Brain pericyte (primary cell): ENCODE measurements at places on chromosomes 6 and 20.

DNA sequence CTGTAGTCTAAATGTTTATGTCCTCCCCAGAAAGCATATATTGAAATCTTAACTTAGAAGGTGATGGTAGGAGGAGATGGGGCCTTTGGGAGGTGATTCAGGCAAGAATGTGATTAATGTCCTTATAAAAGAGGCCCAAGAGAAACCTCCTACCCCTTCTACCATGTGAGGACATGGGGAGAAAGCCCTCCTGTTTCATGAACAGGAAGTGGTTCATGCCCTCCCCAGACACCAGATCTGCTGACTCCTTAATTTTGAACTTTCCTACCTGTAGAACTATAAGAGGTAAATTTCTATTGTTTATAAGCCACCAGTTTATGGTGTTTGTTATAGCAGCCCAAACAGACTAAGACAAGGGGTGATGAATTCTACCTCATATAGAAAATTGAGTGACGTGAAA is 8.7 kb upstream of the ECT2L start:
- DNase-seq, result no peak

DNA sequence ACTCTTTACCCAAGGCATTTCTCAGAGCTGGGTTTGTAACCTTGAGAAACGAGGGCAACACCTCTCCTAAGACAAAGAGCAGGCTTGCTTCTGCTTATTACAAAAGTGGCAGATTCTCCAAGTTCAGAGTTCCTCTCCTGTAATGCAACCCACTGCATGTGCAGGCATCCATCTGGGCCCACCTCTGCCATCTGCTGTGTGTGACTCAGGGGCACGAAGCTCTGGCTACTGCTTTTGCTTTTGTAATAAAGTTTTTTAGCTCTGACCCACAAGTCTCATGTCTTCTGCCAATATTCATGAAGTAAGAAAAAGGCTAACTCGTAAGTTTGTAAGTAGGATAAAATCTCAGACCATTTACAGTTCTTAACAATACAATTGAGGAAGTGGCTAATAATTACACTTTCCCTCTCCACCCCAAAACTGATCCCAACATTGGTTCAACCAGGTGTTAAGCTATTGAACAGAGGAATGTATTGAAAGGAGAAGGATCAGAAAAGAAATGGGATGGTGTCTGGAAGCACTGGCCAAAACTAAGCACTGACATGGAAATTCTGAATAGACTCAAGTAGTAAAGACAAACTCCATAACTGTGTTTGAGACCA is 51.7 kb upstream of the SMLR1 start:
- no peak for DNase-seq

DNA sequence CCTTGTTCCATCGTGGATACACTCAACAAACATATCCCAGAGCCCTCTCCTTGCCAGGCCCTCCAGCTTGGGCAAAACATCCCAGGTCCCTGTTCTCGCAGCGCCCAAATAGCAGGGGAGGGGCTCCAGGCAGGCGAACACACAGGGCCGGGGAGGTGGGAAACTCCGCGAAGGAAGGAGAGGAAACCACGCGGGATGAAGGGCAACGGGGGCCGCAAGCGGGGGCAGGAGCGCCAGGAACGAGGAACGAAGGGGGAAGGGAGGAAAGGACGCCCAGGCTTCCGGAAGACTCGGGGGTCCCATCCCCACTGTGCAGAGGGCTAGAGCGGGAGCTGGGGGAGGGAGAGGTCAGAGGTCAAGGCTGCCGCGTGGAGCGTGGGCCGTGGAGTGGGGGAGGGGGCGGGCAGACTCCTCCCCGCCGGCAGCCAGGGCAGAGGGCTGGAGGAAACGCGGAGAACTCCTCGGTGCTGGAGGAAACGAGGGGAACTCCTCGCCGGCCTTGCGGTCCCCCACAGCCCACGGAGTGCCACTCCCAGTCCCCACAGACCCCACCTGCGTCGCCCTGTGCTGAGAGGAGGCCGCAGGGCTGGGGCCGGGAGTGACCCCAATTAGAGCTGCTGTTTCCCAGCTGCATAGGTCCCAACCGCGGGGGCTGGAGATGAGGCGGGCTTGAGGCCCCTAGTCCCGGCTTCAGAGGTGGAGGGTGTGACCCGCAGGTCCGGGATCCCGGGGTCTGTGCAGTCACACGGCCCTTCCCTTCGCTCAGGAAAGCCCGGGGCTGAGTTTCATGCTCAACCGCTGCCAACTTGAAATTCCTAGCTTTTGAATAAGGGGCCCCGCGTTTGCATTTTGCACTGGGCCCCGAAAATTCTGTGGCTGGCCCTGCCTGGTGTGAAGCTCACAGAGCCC is 1.2 kb upstream of the RBM38 start:
- no peak for DNase-seq

DNA sequence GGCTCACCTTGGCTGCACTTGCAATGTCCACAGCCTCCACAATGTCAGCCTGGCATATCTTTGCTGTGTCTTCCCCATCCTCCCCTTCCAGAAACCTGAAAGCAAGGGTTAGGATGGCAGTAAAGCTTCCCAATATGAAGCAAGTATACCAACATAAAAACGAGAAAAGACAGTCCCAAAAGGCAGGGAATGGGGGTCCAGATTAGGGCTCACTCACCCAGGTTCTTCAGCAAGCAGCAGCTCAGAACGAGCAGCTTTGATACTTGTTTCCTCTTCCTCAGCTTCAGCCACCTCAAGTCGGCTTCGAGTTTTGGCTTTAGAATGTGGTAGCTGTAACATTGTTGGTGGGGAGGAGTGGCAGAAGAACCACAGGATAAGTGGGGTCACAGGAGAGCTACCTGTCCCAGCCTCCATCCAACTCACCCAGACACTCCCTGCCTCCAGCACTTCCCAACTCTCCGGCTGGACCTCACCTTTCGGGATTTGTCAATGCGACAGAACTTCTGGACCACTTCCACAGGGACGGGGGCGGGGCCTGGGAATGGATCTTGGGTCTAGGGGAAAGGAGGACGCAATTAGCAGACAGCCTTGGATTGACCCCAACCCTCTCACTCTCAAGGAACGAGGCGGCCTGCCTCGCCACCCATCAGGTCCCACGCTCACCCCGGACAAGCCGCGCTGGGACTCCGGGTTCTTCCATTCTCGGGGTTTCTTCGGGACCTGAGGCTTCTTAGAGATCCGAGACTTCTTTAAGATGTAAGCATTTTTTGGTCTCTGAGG is 708 bp downstream of the WDR46 start:
- DNase-seq, result no peak

- no peak for DNase-seq
Measured at GRCh38 chr6:26613689-26614683, 17.2 kb downstream of the ABT1 start.

- no peak for DNase-seq
Measured at GRCh38 chr6:34697904-34698559, 1.5 kb upstream of the ILRUN start.

DNA sequence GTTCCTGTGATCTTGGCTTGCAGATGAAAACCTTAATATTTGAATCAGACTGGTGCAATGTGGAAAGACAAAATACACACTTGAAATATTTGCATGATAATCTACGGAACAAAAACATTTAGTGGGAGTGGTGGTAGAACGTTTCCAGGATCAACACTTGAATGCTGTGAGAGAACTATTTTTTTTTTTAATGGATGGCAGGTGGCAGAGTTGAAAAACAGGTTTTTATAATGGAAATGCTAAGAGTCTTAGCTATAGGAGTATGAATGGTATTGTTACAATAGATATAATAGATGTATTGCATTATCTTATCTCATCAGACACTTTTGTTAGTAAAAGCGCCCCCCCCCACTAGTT is 49.2 kb downstream of the CDKAL1 start:
- no peak for DNase-seq

DNA sequence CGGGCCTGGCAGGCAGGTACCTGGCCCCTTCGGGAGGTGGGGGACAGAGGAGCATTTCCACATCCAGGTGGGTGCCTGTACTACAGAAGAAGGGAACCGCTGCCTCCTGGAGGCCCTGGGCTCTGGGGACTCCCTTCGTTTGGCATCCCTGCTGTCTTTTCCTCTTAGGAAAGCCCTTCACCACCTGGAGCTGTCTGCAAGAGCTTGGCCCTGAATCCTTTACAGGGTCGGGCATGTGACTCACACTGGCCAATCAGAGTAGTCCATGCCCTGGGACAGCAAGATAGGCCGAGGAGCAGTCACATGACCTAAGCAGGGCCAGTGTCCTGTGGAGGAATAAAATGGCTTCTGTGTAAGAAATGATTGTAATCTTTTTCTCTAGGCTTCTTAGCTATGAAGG is 224.9 kb downstream of the ANKRD60 start:
- DNase-seq, result no peak

GRCh38 chr6:80133020-80133419 is 26.5 kb downstream of the BCKDHB start:
- DNase-seq, result peak; percentile 34

GRCh38 chr6:105941621-105942412 is 144.3 kb upstream of the PRDM1 start:
- DNase-seq, result no peak

GRCh38 chr6:90490030-90490716 is 96.7 kb downstream of the MAP3K7 start:
- no peak for DNase-seq

DNA sequence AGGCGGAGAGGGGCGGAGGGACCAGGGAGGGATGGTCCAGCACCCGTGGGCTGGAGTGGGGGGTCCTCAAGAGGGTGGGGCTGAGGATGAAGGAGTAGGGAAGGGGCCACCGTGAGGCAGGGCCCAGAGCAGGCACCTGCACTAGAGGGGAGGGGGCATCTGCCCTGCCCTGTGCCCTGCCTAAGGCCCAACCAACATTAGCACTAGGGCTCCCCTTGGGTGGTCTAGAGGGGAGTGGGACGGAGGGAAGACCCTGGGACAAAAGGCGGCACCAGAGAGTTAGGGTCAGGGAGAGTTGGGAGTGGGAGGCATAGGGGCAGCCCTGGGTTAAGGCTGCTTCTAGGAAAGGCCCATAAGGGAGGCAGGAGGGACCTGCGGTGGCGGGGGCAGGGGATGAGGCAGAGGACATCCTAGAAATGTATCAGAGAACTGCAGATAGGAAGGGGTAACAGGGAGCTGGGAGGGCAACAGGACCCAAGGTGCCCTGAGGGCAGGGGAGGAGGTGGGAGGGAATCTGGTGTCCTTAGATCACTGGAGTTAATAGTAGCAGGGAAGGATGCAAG is 24.5 kb downstream of the HLA-F start:
- no peak for DNase-seq

DNA sequence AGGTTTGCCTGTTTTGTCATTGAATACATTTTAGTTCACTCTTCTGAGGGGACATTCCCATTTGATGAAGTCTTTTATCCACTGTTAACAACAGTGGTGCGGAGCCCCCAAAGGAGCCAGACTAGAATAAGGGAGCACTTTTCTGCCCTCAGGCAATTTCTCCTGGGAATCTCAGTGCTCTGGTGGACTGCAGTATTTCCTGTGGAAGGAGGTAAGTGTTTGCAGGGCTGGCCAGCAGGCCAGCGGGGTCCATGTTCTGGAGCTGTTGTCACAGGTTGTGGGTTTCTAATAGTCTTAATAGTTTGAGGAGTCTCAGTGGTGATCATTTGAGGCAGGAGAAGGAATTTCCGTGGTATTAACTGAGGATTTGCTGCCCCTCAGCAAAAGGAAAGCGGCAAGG is 83.5 kb downstream of the ASXL1 start:
- no peak for DNase-seq

GRCh38 chr20:33945391-33946081 is 48.2 kb upstream of the RALY start:
- no peak for DNase-seq

DNA sequence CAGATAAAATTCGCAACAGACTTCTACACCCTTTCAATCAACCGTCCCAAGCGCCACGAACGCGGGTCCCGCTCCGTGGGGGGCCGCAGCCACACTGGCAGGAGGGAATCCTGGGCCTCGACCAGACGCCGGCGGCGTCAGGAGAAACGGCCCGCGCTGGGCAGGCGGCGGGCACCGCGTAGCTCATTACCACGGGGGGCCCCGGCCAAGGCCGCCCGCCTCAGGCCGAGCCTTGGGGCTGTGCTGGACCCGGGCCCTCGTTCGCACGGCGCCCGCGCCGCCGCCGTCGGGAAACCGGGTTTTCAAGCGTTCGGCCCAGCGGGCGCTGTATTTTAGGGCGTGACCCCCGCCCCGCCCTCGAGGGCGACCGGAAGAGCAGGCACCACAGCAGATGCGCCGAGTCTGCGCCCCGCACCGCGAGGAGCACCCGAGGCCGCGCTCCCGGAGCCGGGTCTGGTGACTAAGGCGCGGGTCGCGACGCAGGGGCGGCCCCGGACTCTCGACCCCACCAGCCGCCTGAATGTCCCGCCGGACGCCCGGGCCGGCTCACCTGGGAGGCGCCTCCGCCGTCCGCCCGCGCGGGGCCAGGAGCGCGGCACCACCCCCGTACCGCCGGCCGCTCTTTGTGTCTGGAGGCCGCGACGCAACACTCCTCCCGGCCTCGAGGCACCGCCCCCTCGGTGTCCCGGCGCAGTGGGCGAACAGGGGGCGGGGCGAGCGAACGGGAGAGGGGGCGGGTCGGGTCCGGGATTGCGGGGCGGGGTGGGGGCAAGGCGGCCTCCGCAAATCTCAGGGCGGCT is at the start of gene NINL:
Gene NINL (minus strand): TSS at position 627 of the 800 bp plus-strand sequence. CDS start 58,944 bp downstream, outside the sequence.
- DNase-seq, result no peak

- no peak for DNase-seq
Measured at GRCh38 chr20:14030991-14031390, 35.7 kb downstream of the MACROD2 start.

DNA sequence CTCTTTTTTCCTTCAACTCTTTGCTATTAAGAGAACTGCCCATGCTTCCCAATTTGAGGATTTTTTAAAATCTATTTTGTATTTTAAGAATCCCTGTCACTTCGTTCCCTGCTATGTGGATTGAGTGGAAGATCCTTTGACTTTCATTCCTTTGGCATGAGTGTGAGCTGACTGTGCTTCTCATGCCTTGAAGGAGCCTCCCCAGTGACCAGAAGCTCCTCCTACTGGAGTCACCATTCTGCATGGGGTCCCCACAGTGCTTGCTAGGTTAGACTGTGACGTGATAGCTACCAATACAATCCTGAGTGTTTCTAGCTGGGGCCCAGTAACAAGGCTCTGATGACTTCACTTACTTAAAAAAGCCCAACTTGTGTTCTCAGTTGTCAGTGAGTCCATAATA is 104.4 kb upstream of the LAMP5 start:
- peak; percentile 41 for DNase-seq

GRCh38 chr6:72650081-72650745 is 28.3 kb downstream of the KCNQ5 start:
- peak; percentile 29 for DNase-seq

DNA sequence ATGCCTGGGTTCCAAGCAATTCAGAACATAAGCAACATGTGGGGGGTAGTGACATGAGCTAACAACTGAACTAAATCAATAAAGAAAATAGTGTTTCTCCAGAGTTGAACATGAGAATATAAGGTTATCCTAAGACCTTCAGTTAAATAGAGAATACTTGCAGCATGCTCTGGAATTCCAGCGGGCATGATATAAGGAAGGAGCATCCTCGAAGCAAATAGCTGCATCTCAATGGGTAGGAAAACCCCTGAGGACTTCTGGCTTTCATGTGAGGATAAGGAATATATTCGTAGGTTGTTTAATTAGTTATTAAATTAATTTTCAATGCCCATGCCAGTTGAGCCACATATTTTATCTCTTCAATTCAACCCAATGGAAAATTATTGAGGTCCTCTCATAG is 631.2 kb upstream of the EPHA7 start:
- DNase-seq, result no peak

- no peak for DNase-seq
Measured at GRCh38 chr6:122713138-122713537, 66.4 kb upstream of the FABP7 start.
